ENCODE measurements at places on chromosomes 2 and 18. TPM values are rescaled to one million over a fixed set of nuclear protein-coding genes. Genes with fewer than 3 reads are reported as not detected.
A peak's percentile ranks its signal among the peaks of the same experiment; 100 is the strongest.

CROCC2 gene
- total RNA-seq: not detected

STPG4 gene
- 0.25 TPM for total RNA-seq

WDR12 gene
- 28.5 TPM for total RNA-seq

DCC gene
- not detected for total RNA-seq

DPYSL5 gene
- 0.25 TPM for total RNA-seq

DNA sequence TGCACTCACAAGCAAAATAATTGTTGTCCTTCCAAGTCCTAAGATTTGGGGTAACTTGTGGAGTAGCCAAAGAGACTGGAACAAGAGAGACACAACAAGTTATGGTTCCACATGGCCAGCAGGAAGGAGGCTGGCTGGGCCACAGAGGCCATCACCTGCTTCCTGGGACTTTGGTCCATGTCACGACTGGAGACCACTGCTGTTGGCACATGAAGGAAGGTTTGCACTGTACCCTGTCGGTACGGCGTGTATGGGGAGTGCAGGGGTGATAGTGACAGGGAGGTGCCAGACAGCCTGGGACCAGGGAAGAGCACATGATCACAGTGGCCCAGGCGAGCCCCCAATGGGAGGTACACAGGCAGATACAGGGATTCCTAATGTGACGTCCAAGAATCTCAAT is 15.5 kb downstream of the SLC66A2 start:
- H3K4me1 ChIP-seq: peaks cover 27% of the 10 kb centered on the region
- H3K27ac ChIP-seq: no peak overlapping the region
- H3K4me3 ChIP-seq: no peak overlapping the region
- no peaks in the 10 kb centered on the region for H3K27me3 ChIP-seq
- peaks cover 42% of the 10 kb centered on the region for H3K36me3 ChIP-seq
- peak; percentile 57 for DNase-seq

DNA sequence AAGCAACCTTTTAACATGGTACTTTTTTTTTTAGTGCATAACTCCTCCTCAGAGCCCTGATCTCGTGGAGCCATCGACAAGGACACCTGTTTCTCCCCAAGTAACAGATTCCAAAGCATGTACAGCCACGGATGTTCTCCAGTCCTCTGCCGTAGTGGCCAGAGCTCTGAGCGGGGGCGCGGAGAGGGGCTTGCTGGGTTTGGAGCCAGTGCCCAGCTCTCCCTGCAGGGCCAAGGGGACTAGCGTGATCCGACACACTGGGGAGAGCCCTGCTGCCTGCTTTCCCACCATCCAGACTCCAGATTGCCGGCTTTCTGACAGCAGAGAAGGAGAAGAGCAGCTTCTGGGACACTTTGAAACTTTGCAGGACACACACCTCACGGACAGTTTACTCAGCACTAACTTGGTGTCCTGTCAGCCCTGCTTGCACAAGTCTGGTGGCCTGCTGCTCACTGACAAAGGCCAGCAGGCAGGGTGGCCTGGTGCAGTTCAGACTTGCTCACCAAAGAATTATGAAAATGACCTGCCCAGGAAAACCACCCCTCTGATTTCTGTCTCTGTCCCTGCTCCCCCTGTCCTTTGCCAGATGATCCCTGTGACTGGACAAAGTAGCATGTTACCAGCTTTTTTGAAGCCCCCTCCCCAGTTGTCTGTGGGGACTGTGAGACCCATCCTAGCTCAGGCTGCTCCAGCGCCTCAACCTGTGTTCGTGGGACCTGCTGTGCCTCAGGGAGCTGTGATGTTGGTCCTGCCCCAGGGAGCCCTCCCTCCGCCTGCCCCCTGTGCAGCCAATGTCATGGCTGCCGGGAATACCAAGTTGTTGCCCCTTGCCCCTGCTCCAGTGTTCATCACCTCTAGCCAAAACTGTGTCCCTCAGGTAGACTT is 4.5 kb downstream of the KLF11 start:
- H3K27ac ChIP-seq: no peak overlapping the region
- peak; percentile 59 for DNase-seq
- H3K4me1 ChIP-seq: peaks cover 16% of the 10 kb centered on the region
- H3K27me3 ChIP-seq: no peaks in the 10 kb centered on the region
- peaks cover 14% of the 10 kb centered on the region for H3K36me3 ChIP-seq
- no peak overlapping the region for H3K4me3 ChIP-seq
